ENCODE measurements at places on chromosomes 11 and 22.

GRCh38 chr11:128422576-128423370, 164.6 kb downstream of the ETS1 start:
- peak; percentile 87 for DNase-seq

GRCh38 chr22:20905415-20906386, 11.5 kb upstream of the CRKL start:
- no peak for DNase-seq

DNA sequence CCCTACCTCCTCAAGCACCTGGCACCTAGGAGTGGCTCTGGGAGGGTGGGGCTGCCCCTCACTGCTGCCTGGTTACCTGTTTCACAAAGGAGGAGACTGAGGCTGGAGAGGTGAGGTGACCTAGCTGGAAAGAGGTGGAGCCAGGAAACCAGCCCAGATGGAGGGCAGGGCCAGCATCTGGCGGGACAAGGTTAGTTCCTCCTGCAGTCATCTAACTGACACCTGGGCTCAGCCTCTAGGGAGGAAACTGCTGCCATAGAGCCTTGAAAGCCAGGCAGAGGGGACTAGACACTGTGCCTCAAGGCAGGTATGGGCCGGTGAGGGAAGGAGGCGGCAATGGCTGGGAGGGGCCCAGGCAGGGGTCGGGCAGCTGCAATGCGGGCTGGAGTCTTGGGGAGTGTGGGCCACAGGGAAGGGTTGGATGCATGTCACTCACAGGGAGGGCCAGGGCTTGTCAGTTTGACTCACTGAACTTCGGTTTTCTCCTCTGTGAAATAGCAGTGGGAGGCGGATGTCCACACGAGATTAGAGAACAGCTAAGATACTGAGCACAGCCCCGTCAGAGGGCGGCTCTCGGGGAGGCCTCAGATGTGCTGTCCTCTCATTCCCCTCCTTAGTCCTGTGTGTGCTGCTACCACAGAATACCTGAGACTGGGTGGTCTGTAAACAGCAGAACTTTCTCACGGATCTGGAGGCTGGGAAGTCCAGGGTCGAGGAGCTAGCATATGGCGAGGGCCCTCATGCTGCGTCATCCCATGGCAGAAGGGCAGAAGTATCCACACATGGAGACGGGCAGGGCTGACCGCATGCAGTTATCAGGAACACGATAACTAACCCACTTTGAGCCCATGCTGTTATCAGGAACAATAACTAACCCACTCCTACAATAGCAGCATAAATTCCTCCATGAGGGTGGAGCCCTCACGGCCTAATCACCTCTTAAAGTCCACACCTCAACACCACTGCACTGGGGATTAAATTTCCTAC, 16.1 kb downstream of the MGAT3 start:
- DNase-seq: no peak

DNA sequence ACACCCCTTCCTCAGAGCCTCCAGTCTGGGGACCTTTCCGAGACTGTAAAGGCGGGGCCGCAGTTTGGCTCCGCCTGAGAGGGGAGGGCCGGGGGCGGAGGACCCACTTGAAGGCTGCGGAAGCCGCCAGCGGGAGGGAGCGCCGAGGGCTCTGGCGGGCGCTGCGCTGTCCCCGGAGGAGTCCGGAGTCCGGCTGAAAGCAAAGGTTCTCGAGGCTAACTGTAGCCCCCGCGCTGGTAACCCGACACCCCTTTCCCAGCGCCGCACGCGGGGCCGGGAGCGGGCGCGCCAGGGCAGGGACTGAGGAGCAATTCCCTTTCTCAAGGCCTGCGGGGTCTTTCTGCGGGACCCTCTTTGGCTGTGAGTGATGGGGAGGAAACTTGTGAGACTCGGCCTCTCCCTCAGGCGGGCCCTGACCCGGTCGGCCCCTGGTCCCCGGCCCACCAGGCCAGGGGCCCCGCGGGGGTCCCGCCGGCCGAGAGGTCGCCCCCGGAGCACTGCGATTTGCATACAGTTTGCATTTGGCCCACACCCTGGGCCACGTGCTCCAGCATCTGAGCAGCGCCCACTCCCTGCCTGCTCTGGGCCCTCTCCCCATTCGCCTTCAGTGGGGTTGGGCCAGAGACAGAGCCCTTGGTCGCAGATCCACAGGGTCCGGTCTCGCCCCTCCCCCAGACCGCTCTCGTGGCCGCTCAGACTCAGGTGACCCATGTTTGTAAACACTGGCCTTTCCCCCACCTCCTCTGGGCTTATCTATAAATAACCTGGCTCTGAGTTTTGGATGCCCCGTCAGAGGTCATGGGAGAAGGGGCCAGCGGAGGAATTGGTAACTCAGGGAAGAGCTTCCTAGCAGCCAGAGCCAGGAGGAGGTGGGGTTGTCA, 519 bp upstream of the ART5 start:
- peak; percentile 57 for DNase-seq

DNA sequence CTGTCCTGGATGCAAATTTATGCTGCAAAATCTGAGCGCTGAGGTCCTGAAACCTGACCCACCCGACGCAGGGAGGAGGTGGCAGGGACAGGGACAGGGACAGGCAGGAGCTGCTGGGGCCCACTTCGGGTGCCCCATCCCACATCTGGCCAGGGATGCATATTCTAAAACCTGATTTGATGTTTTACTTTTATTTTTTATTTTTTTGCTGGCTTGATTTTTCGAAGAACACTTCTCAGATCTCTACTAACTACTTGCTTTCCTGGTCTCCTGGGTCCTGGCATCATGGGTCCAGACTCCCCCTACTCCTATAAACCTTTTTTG, 652 bp upstream of the PVALB start:
- no peak for DNase-seq

- DNase-seq: no peak
These were observed 191.7 kb downstream of the TBC1D22A start for GRCh38 chr22:46953968-46954765.

- DNase-seq: no peak
These were observed 203.7 kb downstream of the MN1 start for GRCh38 chr22:27597703-27598444.

- DNase-seq: peak; percentile 91
These were observed 10.6 kb downstream of the FREY1 start for GRCh38 chr11:45896422-45896984.

GRCh38 chr22:39314251-39314971, 5.0 kb downstream of the RPL3 start:
- DNase-seq: no peak

GRCh38 chr11:96012086-96012824, 88.3 kb upstream of the MTMR2 start:
- no peak for DNase-seq

DNA sequence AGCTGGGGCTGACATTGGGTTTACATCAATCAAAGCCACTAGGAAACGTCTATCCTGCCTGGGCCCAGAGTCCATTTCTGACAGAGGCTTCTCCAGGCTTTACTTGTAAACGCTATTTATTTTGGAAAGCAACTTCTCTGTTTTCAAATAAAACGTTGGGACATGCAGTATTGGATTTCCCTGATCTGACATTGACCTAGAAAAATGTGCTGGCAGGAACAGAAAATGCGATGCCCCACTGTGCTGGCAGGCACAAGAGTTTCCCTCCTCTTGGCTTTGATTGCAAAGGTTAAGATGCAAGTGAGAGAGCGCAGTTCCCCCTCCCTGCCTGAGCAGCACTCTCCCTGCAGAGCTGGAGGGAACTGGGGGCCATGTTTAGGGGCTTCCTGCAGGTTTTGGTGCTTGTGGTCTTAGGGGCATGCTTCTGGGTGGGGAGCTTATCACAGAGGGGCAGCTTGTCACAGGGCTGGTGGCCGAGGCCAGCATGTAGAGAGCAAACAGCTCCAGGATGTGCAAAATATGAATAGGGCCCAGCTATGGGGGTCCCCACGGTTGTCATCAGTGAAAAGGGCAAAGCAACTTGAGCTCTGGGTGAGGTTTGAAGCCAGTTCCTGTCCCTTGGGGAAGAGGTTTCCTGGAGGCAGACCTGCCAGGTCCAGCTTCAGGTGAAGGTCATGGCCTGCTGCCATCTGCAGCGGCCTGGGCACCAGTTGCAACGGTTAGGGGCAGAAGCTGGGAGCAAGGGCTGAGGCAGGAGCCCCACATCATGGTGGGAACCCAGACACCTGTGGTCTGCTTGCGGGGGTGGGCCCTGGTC, 42.3 kb upstream of the DKK3 start:
- no peak for DNase-seq

DNA sequence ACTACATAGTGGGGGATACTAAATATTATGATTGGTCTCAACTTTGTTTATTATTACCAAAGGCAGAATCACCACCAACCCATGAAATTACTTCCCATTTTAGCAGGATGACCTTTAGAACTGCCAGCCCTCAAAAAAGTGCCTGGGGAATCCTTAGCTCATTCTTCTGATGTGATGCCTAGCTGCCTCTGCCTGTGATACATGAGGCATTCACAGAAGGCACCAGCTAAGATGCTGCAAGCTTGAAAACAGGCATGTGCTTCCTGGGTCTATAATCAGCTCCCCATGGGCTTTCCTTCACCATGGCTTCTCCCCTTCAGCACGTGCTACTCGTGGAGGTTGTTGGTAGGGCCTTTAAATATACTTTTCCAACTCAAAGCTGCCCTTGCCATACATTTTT, 50.4 kb upstream of the ARHGAP20 start:
- DNase-seq: no peak

DNA sequence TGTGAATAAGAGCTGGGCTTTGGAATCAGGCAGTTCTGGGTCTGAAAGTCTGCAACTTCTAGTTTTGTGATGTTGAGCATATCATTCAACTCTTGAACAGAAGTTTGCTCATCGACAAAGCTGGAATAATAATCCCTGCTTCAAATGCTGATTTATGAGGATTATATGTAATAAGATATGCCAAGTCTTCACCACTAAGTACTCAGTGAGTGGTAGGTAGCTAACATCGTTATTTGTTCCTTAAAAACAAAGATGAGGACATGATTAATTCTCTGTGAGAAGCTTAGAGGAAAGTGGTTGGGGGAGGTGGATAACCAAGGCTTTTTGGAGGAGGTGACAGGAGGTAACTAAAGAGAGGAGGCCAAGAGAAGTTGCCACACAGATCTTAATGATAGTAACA, 96.5 kb downstream of the ME3 start:
- no peak for DNase-seq

GRCh38 chr11:30653606-30654005, 67.5 kb upstream of the MPPED2 start:
- no peak for DNase-seq

GRCh38 chr22:39802682-39803081, 90.9 kb downstream of the ENTHD1 start:
- DNase-seq: no peak

- DNase-seq: no peak
These were observed 1091.9 kb upstream of the TENM4 start for GRCh38 chr11:80532633-80533232.

- no peak for DNase-seq
These were observed 398.4 kb downstream of the CTTN start for GRCh38 chr11:70796648-70797227.

GRCh38 chr22:38276166-38276565, 3.4 kb upstream of the TMEM184B start:
- no peak for DNase-seq

DNA sequence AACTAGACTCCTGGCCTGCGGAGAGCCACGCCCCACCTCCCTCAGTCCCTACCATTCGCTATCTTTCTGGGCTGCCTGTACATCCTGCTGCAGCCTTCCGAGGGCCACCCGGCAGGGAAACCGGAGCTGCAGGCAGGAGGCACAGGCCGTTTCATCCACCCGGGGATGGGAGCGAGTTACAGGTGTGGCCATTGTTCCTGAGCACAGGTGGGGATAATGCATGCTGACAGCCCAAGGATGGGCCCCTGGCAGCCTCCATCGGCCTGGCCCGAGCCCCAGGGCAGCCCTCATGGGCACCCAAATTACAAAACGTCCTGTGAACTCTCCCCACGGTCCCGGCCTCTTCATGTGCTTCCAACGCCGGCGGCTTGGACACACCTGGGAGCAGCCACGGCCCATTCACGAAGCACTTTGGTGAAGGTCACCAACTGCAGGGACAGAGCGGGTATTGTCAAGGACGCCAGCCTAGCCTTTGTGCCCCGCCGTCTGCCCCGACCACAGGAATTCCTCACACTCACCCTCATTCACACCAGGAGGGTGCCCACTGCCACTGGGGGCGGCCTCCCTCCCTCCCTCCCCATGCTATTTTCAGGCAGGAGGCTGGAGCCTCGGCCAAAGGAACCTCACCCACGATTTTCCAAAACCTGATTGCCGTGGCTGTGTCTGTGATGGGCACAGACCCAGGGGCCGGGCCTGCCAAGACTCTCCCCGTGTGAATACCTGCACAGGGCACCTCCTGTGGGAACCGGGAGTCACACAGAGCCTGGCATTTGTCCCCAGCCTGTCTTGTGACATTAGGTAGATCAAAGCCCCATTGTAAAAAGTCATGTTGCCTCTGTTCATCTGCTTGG, 42.1 kb upstream of the MYEOV start:
- no peak for DNase-seq

- DNase-seq: no peak
These were observed 124.1 kb upstream of the BID start for GRCh38 chr22:17898375-17898774.

DNA sequence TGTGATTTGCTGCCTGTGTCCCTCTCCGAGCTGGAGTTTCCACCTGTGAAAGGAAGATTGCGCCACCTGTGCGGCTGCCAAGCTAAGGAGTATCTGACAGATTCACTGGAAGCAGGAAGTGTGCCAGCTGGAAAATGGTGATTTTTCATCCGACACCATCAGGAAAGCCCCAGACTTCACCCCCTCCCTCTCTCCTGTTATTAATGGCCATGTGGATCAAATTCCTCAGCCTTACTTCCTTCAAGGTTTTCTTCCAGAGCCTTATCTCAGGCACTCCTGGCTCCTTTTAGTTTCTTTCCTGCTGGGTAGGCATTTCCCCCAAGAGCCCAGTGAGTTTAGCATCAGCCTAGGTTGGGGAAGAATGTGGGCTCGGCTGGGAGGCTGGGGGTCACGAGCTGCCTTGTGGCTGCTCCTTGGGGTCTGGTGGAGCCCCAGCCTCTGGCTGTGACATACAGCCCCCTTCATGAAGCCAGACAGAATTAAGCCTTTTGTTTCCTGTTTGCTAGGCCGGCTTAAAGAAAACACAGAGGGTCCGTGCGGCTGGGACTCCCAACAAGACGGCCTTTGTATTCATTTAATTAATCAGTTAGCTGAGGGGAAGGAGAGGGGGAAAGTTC, 37.1 kb downstream of the PKNOX2 start:
- DNase-seq: no peak

- DNase-seq: no peak
These were observed 87.6 kb upstream of the APOA1 start for GRCh38 chr11:116925050-116925449.

DNA sequence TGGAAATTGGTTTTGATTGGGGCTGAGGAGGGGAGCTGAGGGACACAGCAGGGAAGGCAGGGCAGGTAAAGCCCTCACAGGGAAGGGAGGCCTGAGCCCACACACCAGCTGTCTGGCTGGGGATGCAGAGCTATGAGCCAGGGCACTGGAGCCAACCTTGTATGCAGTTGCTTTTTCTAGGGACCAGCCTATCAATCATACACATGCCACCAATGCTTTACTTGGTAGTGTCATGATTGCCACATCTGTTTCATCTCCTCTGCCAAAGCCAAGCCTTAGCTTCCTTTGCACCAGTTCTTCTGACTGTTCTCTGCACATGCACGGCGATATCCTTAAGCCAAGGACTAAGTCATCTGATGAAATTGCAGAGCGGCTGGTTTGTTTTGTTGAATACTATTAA, 207.1 kb upstream of the PLET1 start:
- no peak for DNase-seq
